Heart right ventricle (tissue), 16 donors: ENCODE measurements at places on chromosomes 11 and 22. TPM values are rescaled to one million over a fixed set of nuclear protein-coding genes. Genes with fewer than 3 reads are reported as not detected.

DNA sequence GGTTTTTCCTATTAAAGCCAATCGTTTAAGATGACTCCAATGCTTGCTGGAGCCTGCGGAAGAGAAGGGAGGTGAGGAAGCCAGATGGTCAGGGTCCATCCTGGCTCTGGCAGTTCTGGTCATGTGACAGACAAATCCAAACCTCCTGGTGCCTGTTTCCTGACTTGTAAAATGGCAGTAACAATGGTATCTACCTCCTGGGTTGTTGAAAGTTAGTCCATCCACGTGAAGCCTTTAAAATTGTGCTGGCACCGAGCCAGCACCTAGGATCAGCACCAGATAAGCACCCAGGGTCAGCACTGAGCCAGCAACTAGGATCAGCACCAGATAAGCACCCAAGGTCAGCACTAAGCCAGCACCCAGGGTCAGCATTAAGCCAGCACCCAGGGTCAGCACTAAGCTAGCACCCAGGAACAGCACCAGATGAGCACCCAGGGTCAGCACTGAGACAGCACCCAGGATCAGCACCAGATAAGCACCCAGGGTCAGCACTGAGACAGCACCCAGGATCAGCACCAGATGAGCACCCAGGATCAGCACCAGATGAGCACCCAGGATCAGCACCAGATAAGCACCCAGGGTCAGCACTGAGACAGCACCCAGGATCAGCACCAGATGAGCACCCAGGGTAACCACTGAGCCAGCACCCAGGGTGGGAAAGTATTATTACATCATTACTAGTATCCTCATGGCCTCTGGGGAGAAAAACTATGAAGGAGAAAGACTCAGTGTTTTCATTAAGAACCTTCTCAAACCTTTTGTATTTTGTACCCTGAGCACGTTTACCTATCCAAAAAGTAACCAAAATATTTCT, 17.2 kb downstream of the KIAA0930 start:
- no peaks in the 10 kb centered on the region for H3K27me3 ChIP-seq
- DNase-seq = no peak
- H3K4me1 ChIP-seq = no peaks in the 10 kb centered on the region
- H3K27ac ChIP-seq = no peak overlapping the region
- H3K36me3 ChIP-seq = no peaks in the 10 kb centered on the region

DNA sequence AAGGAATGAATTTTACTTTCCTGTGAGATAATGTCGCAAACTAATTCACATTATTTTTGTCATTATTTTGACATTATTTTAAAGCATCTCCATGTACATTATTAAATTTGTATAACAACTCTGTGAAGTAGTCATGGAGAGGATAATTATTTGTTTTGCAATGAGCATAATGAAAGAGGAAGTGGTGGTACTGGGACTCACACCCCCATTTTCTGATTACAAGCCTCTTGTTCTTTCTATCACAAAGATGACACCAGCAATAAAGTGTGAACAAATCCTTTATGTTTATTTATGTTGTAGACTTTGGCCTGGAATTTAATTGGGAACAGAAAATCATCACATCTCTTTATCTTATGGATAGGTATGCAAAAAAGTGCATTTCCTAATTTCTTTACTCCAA, 522.6 kb downstream of the TMEM135 start:
- no peaks in the 10 kb centered on the region for H3K36me3 ChIP-seq
- H3K27ac ChIP-seq = no peak overlapping the region
- no peaks in the 10 kb centered on the region for H3K27me3 ChIP-seq
- H3K4me1 ChIP-seq = no peaks in the 10 kb centered on the region

YPEL4 gene
- 0.66 TPM for total RNA-seq

DNA sequence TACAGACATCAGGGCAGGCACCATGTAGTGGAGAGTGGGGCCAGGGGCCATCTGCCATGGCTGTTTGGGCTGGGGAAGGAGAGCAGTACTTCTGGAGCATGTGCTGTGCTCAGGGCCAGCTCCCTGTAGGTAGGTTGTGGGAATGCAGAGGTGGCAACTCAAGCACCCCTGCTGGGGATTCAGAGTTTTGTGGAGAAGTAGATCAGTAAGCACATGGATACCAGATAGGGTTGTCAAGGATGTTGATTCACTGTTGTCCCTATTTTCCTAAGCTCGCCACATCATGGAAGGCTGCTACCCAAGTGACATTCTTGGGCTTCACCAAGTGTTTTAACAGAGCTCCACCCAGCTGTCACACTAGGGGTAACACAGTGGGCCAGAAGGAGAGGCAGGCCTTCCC, 67.2 kb downstream of the BMAL1 start:
- H3K4me3 ChIP-seq = no peak overlapping the region
- DNase-seq = no peak
- no peaks in the 10 kb centered on the region for H3K27me3 ChIP-seq

TRIM66 gene
- 2.3 TPM for total RNA-seq

DNA sequence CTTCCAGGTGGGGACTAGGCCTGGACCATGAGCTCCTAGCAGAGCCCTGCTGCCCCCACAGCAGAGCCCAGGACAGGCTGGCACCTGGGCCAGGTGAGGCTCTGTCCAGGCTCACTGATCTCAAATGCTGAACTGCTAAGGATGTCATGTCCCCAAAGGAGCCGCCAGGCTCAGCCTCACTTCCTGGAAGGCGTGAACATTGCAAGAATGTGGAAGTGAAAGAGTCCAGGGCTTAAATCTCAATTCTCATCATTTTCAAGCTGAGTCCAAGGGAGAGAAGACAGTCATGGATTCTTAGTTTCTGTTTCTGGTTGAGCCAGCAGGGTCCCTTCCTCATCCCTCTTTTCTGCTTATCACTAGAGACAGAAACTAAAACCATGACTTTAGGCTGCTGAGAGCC, 5.0 kb downstream of the ASCL2 start:
- no peaks in the 10 kb centered on the region for H3K4me1 ChIP-seq
- no peaks in the 10 kb centered on the region for H3K36me3 ChIP-seq
- no peak for DNase-seq

DNA sequence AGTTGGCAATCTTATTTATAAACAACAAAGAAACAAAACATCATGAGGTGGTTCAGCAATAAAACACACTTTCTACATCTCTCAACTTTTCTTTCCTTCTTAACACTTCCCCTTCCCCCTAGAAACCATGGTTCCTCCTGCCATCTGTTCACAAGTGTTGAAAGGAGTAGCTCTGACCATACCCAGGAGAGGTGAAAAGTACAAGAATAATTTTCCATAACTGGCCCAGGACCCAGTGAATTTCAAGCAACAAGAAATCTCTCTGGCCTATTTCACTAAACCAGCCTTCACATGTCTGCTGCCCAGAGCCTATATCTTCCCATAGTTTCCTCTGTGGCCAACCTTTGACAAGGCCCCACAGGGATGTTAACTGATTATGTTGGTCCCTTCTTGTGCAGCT, 98.2 kb upstream of the CEP126 start:
- H3K36me3 ChIP-seq = no peaks in the 10 kb centered on the region
- no peak overlapping the region for H3K4me3 ChIP-seq
- H3K27ac ChIP-seq = no peak overlapping the region
- no peak for DNase-seq

MPST gene
- total RNA-seq = 81.2 TPM

DNA sequence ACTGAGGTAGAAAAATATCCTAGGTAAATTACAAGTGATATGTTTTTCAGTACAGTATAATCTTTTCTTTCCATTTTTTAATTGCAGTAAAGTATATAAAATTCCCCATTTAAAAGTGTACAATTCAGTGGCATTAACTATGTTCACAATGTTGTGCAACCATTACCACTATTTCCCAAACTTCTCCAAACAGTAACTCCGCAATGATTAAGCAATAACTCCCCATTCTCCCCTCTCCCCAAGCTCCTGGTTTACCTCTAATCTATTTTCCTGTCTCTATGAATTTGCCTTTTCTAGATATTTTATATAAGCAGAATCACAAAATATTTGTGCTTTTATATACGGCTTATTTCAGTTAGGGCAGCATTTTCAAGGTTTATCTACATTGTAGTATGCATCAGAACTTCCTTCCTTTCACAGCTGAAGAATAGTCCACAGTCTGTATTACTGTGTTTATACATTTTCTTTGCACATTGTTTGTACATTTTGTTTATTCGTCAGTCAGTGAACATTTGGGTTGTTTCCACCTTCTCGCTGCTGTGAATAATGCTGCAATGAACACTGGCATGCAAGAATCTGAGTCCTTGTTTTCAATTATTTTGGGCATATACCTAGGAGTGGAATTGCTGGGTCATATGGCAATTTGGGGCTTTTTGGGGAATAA, 110.7 kb downstream of the RPL27A start:
- H3K4me1 ChIP-seq = peaks cover 50% of the 10 kb centered on the region
- no peak overlapping the region for H3K4me3 ChIP-seq

ZP1 gene
- not detected for total RNA-seq

- DNase-seq = no peak
- no peak overlapping the region for H3K4me3 ChIP-seq
Observed at GRCh38 chr11:63404161-63404935, 34.8 kb downstream of the SLC22A9 start.

GRCh38 chr11:2213384-2213842, 41.8 kb upstream of the TH start:
- peaks cover 36% of the 10 kb centered on the region for H3K27me3 ChIP-seq
- no peak overlapping the region for H3K27ac ChIP-seq
- H3K4me1 ChIP-seq = no peaks in the 10 kb centered on the region
- no peak overlapping the region for H3K4me3 ChIP-seq
- no peak for DNase-seq

RAC2 gene
- 1.1 TPM for total RNA-seq

GRCh38 chr11:134574425-134574824, 162.4 kb upstream of the B3GAT1 start:
- H3K4me3 ChIP-seq = no peak overlapping the region
- H3K27ac ChIP-seq = no peak overlapping the region
- no peaks in the 10 kb centered on the region for H3K36me3 ChIP-seq
- H3K27me3 ChIP-seq = peaks cover 2% of the 10 kb centered on the region
- no peaks in the 10 kb centered on the region for H3K4me1 ChIP-seq
